Activated CD8-positive, alpha-beta T cell treated with anti-CD3 and anti-CD28 coated beads for 36 hours (primary cell): ENCODE measurements at places on chromosomes 1 and 21. TPM values are rescaled to one million over a fixed set of nuclear protein-coding genes. Genes with fewer than 3 reads are reported as not detected.
A peak's percentile ranks its signal among the peaks of the same experiment; 100 is the strongest.

DNA sequence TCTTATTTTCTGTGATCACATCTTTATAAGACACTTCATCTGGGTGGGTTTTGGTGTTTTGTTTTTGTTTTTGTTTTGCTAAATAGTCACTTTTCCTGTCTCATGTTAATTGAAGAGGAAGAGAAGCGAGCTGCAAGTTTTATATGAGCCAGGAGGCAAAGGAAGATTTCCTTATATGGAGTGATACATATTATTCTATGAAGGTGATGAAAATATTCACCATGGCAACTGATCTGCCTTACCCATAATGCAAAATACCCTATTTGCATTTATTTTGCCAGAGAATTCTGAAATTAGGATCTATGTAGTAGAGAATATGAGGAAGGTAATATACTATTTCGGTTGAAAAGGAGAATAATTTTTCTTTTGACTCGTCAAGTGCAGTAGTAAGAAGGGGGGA lies 13.9 kb downstream of the CXADR start:
- no peak for DNase-seq
- peaks cover 2% of the 10 kb centered on the region for H3K27me3 ChIP-seq
- no peaks in the 10 kb centered on the region for H3K36me3 ChIP-seq
- no peak overlapping the region for H3K27ac ChIP-seq
- H3K4me3 ChIP-seq, result no peak overlapping the region

- no peaks in the 10 kb centered on the region for H3K36me3 ChIP-seq
- no peaks in the 10 kb centered on the region for H3K4me1 ChIP-seq
- DNase-seq, result no peak
- H3K27me3 ChIP-seq, result no peaks in the 10 kb centered on the region
- no peak overlapping the region for H3K4me3 ChIP-seq
Observed at GRCh38 chr1:162554258-162554657, 7.3 kb upstream of the UAP1 start.

DNA sequence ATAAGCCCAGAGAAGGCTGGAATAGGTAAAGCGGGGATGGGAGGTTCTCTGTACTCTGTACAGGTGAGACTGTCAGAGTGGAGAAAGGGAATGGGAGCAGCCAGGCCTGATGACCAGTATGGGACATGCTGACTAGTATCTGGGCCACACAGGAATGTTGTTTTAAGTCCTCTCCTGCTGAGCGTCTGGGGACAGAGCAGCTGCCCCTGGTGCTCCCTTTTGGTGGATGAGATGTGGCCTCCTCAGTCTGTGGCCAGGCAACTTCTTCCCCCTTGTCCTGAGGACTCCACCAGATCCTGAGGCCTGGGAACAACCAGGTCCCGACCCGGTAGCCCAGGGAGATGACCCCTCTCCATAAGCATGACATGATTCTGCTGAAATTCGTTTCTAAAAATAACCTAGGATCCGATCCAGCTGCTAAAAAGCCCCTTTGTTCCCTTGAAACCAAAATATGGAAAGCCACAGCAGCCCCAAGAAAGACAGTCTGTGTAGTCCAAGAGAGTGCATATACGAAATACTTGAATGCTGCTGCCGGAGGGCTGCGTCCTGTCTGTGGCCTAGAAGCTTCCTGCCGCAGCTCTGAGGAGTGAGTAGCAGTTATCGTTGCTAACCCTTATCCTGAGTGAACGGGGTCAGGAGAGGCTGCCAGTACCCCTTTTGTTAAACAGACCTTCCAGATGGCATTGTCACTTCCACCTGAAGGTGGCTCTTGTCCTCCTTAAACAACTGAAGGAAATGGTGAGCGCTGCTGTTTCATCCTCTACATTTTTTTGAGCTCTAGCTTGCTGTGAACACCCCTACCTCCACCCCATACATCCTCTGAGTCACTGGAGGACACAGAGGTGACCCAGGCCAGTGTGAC lies 47.1 kb downstream of the ATP2B4 start:
- peak; percentile 84 for DNase-seq
- H3K4me1 ChIP-seq, result peaks cover 50% of the 10 kb centered on the region
- H3K36me3 ChIP-seq, result no peaks in the 10 kb centered on the region
- H3K4me3 ChIP-seq, result peak overlapping the region; percentile 50
- no peaks in the 10 kb centered on the region for H3K27me3 ChIP-seq

DNA sequence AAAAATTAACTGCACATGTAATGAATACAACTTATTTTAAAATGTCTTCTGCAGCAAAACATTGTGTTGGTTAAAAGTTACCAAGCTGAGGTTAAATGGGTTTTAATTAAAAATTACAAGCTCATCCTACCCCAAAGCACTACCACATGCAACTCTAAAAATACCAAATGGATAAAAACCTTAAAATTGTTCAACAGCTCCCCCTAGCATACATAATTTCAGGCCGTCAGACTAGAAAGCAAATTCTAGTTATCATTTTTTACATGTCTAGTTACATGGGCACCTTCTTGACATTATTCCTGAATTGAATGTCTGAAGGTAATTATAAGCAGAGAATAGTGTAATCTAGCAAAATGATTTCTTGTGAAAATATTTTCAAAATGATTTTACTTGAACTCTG lies 176.5 kb downstream of the C1orf21 start:
- no peaks in the 10 kb centered on the region for H3K36me3 ChIP-seq
- H3K27ac ChIP-seq, result no peak overlapping the region
- H3K27me3 ChIP-seq, result no peaks in the 10 kb centered on the region
- no peak overlapping the region for H3K4me3 ChIP-seq

GRCh38 chr1:223802602-223803001 lies 43.1 kb downstream of the TP53BP2 start:
- peaks cover 40% of the 10 kb centered on the region for H3K36me3 ChIP-seq
- no peak overlapping the region for H3K4me3 ChIP-seq
- no peak for DNase-seq
- no peaks in the 10 kb centered on the region for H3K4me1 ChIP-seq
- no peak overlapping the region for H3K27ac ChIP-seq

- H3K4me1 ChIP-seq, result peaks cover 40% of the 10 kb centered on the region
- no peaks in the 10 kb centered on the region for H3K27me3 ChIP-seq
- no peak overlapping the region for H3K4me3 ChIP-seq
- no peak overlapping the region for H3K27ac ChIP-seq
- DNase-seq, result peak; percentile 42
Observed at GRCh38 chr1:117067533-117068370, 7.6 kb downstream of the TTF2 start.

GRCh38 chr1:67347688-67348472 lies 40.2 kb downstream of the IL12RB2 start:
- no peak overlapping the region for H3K4me3 ChIP-seq
- no peak overlapping the region for H3K27ac ChIP-seq
- DNase-seq, result peak; percentile 40
- no peaks in the 10 kb centered on the region for H3K27me3 ChIP-seq

DNA sequence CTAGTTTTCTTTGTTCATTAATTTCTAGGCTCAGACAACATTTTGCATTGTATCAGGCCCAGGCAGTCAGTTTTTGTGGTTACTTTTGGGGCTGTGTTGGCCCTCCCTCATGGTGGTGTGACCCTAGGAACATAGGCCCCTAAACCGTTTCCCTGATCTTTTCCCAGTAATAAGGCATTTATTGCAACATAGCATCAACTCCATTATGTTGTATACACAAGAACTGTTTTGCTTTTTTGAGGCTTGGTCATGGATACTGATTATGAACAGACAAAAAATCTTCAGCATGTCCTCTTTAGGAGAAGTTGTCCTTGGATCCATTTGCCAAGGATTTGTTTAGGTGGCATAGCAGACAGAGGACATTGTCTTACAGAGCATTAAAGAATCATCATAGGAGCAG lies 10.3 kb downstream of the B3GALT2 start:
- peaks cover 17% of the 10 kb centered on the region for H3K36me3 ChIP-seq
- no peak overlapping the region for H3K27ac ChIP-seq
- no peak for DNase-seq
- H3K4me1 ChIP-seq, result peaks cover 20% of the 10 kb centered on the region

DNA sequence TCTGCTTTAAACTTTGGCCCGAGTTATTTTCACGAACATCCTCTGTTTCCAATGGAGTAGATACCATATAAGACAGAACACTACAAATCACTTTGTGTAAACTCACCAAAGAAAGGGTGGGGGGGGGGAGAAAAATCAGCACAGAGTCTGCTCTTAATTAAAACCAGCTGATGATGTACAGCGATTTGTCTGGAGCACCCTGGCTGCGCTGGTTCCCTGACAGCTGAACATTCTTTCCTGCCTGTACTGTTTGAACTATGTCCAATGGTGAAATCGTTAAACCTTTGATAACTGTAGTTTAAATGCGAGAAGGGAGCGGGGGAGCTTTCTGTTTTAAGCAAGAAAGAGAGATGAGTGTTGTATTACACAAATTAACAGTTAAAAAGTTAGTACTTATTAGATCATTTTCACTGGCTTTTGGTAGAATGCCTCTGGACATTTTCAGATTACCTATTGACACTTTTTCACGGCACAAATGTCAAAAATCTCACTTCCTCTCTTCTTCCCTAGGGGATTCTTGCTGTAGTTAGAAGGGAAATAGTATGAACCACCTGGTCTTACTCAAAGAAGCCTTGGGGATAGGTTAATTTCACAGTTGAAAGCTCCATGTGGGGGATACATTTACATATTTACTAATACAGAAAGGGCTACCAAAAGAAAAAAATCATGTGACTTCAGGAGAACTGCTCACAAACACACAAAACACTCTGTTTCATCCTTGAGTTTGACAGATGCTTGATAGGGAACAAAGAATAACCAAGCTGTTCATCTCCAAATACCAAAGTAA lies 140.2 kb upstream of the RUNX1 start:
- H3K36me3 ChIP-seq, result no peaks in the 10 kb centered on the region
- H3K27ac ChIP-seq, result no peak overlapping the region
- DNase-seq, result no peak
- no peak overlapping the region for H3K4me3 ChIP-seq
- H3K4me1 ChIP-seq, result peaks cover 14% of the 10 kb centered on the region
- H3K27me3 ChIP-seq, result peaks cover 4% of the 10 kb centered on the region

DNA sequence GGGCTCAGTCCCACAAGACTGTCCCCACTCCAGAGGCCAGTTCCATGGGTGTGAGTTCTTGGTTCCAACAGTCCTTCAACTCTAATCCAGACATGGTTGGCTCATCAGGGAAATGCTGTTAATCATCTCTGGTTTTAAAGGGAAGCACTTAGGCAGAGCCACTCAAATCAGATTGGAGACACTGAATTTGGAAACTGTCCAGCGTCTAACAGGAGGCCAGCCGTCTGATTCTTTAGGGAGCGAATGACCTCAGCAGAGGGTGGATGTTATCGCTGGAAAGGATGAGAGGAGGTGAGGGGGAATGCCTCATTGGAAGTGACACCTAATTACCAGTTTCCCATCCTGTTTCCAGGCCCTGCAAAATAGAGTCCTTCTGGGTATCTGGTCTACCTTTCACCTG lies 22.8 kb upstream of the LRRC38 start:
- no peak overlapping the region for H3K4me3 ChIP-seq
- H3K27me3 ChIP-seq, result no peaks in the 10 kb centered on the region
- H3K4me1 ChIP-seq, result no peaks in the 10 kb centered on the region

- peaks cover 9% of the 10 kb centered on the region for H3K4me1 ChIP-seq
- DNase-seq, result peak; percentile 85
Observed at GRCh38 chr1:904310-904950, 19.3 kb upstream of the SAMD11 start.

GRCh38 chr1:247334378-247335133 lies 2.9 kb upstream of the ZNF496 start:
- peaks cover 62% of the 10 kb centered on the region for H3K4me1 ChIP-seq
- peak overlapping the region; percentile 12 for H3K27ac ChIP-seq
- peaks cover 35% of the 10 kb centered on the region for H3K36me3 ChIP-seq
- H3K27me3 ChIP-seq, result no peaks in the 10 kb centered on the region
- H3K4me3 ChIP-seq, result peak overlapping the region; percentile 5
- DNase-seq, result no peak

- H3K4me1 ChIP-seq, result no peaks in the 10 kb centered on the region
- peak; percentile 81 for DNase-seq
- H3K4me3 ChIP-seq, result no peak overlapping the region
- H3K27me3 ChIP-seq, result peaks cover 15% of the 10 kb centered on the region
- no peak overlapping the region for H3K27ac ChIP-seq
Observed at GRCh38 chr1:17335821-17336710, 28.1 kb downstream of the PADI4 start.

- H3K36me3 ChIP-seq, result peaks cover 75% of the 10 kb centered on the region
- H3K27ac ChIP-seq, result peak overlapping the region; percentile 81
- no peaks in the 10 kb centered on the region for H3K27me3 ChIP-seq
- no peak overlapping the region for H3K4me3 ChIP-seq
- peaks cover 56% of the 10 kb centered on the region for H3K4me1 ChIP-seq
Observed at GRCh38 chr1:160618763-160619274, 28.0 kb downstream of the SLAMF1 start.

DNA sequence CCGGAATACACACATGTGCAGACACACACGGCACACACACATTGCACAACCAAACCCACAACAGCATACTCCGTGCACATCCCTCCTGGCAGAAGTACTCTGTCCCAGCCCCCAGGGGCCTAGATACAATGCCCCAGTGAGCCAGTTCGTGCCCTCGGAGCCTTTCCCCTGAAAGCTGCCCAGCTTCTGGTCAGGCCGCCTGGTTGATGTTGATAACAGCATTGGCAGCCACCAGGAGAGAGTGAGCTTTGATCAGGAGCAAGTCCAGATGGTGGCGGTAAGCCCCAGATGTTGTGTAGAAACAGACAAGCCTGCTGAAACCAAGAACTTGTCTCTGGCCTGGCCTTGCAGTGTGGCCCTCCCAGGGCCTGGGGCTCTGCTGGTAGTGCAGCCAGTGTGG lies 109.1 kb downstream of the GRIK3 start:
- no peak overlapping the region for H3K4me3 ChIP-seq
- no peaks in the 10 kb centered on the region for H3K4me1 ChIP-seq
- DNase-seq, result no peak

DNA sequence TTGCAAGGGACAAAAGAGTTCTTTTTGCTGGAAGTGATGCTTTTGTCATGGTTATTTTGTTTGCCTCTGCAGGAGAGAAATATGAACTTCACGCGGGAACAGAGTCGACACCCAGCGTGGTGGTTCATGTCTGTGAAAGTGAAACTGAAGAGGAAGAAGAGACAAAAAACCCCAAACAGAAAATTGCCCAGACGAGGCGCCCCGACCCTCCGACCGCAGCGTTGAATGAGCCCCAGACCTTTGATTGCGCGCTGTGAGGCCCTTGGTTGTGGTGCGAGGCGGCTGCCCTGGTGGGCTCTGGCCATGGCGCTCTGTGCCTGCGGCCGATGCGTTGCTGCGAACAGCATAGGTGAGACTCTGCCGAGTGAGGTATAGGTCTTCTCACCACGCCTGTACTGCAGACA lies 20.9 kb upstream of the NCMAP start:
- no peaks in the 10 kb centered on the region for H3K27me3 ChIP-seq
- peaks cover 64% of the 10 kb centered on the region for H3K36me3 ChIP-seq
- peak overlapping the region; percentile 72 for H3K4me3 ChIP-seq
- peak overlapping the region; percentile 98 for H3K27ac ChIP-seq
- H3K4me1 ChIP-seq, result peaks cover 63% of the 10 kb centered on the region

GRCh38 chr1:97158691-97159096 lies 437.1 kb downstream of the PTBP2 start:
- DNase-seq, result no peak
- H3K27ac ChIP-seq, result no peak overlapping the region
- H3K36me3 ChIP-seq, result peaks cover 19% of the 10 kb centered on the region
- no peaks in the 10 kb centered on the region for H3K4me1 ChIP-seq
- no peaks in the 10 kb centered on the region for H3K27me3 ChIP-seq

GRCh38 chr1:89104687-89105086 lies 21.2 kb downstream of the GBP2 start:
- DNase-seq, result no peak

The ITLN2 gene
- total RNA-seq, result not detected

The JMJD4 gene
- 17.3 TPM for total RNA-seq

The RAB7B gene
- total RNA-seq, result not detected

The RHD gene
- not detected for total RNA-seq

The CHIA gene
- total RNA-seq, result not detected

The ATAD3C gene
- 0.99 TPM for total RNA-seq

The SERPINC1 gene
- total RNA-seq, result not detected
